ENCODE measurements at places on chromosomes 7 and 10.
A peak's percentile ranks its signal among the peaks of the same experiment; 100 is the strongest.

- DNase-seq, result no peak
Measured at GRCh38 chr7:42123716-42124115, 113.3 kb downstream of the GLI3 start.

DNA sequence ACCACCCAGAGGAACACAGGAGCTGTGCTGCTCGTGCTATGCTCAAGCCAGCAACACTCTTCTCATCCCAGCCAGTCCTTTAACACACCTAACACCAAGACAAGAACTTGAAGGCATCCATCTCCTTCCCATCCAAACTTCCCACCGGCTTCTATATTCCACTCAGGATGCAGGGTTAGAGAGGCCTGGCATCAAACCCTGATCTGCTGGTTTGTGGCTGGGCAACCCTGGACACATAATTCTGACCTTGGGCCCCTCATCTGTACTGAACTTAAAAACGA, 5.6 kb upstream of the MYO1G start:
- DNase-seq, result no peak

DNA sequence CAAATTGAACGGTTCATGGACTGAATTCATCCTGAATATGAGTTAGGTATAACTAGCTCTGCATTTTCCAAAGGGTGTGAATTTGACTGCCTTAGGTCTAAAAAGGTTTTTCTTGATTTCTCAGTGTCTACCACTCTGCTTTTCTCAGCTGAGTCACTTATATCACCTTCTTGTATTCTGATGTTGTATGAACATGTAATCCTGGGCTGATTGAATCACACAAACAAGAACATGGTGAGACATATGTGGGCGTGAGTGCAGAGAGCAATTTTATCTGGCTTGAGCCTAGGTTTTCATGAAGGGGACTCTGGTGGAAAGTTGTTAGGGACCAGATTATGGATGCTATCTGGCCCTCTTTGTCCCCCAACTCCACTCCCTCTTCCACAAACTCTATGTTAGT, 239.8 kb downstream of the SUGCT start:
- no peak for DNase-seq

DNA sequence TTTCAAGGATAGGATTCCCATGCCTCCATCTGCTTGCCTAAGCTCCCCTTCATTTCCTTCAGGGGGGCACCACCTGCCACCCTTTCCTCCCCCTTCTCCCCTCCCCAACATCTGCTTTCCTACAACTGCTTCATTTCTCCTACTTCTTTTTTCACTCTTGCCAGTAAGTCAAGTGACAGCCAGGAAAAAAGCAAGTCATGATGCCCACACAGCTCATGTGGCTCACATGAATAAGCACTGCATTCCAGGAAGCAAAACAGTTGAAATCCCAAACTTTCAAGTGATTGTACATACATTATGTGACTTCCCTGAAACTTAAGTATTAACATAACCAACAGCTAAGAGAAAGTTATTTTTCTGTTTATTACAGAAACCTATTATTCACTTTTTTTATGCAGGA, 78.6 kb downstream of the TNS3 start:
- no peak for DNase-seq

GRCh38 chr10:117163061-117163953, 25.2 kb upstream of the VAX1 start:
- DNase-seq, result no peak

- no peak for DNase-seq
Measured at GRCh38 chr10:48215486-48216203, 58.9 kb downstream of the FRMPD2 start.

GRCh38 chr7:774161-775109, 47.4 kb upstream of the PRKAR1B start:
- peak; percentile 42 for DNase-seq

- no peak for DNase-seq
Measured at GRCh38 chr10:121437596-121437995, 160.6 kb downstream of the FGFR2 start.

DNA sequence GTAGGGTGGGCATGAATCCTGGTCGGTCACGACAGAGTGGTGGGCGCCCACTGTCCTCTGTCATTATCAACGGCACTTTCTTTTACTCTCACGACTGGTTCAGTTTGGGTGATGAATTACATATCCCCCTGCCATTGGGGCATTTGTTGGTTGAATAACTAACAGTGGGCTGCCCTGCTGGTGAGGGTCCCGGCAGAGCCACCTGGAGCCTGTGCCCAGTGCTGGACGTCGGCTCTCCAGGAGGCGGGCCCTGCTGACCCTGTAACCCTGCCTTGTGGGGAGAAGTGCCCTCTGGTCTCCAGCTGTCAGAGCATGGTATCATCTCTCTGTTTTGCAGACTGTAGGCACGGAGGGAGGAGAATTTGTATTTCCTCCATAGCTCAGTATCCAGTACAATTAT, 199.1 kb downstream of the GLRX3 start:
- DNase-seq, result no peak

- no peak for DNase-seq
Measured at GRCh38 chr10:29039091-29039490, 249.8 kb upstream of the LYZL1 start.

DNA sequence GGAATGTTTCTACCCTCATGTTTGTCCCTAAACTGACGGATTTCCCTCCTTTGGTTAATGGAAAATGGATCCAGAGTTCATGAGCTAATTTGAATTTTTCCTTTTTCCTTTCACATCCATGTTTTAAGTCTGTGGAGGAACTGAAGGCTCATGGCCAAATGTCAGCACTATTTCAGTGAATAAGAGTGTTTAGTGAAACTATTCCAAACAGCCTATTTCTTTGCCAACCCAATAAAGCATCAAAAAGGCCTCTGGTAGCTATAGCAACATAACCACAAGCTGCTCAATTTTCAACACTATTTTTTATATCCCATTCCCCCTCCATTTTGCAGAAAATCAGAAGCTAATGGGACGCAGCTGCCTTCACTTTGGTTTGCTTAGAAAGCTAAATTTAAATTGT, 1454.1 kb downstream of the GATA3 start:
- DNase-seq, result no peak
